ENCODE measurements at places on chromosomes 7 and 10. TPM values are rescaled to one million over a fixed set of nuclear protein-coding genes. Genes with fewer than 3 reads are reported as not detected.

Gene TDRD1
- not detected for total RNA-seq

Gene EPHA1
- total RNA-seq = 66.6 TPM

Gene FAM237B
- not detected for total RNA-seq

Gene LIPM
- not detected for total RNA-seq

Gene SLC25A40
- 21.1 TPM for total RNA-seq

Gene SOSTDC1
- 8.4 TPM for total RNA-seq

Gene FAM131B
- total RNA-seq = 22.3 TPM

Gene SPDYE5
- total RNA-seq = not detected

Gene HK1
- total RNA-seq = 27.2 TPM

Gene STX1A
- 28.6 TPM for total RNA-seq

Gene MICALL2
- 15.4 TPM for total RNA-seq

Gene ZNHIT1
- total RNA-seq = 64.0 TPM

Gene PTPRN2
- total RNA-seq = 1.4 TPM

Gene MYO1G
- 0.36 TPM for total RNA-seq

- no peak for DNase-seq
- no peak overlapping the region for H3K27ac ChIP-seq
- H3K36me3 ChIP-seq = peaks cover 26% of the 10 kb centered on the region
- no peaks in the 10 kb centered on the region for H3K4me1 ChIP-seq
- no peak overlapping the region for H3K4me3 ChIP-seq
Measured at GRCh38 chr10:71816936-71817618, 34.0 kb downstream of the PSAP start.

DNA sequence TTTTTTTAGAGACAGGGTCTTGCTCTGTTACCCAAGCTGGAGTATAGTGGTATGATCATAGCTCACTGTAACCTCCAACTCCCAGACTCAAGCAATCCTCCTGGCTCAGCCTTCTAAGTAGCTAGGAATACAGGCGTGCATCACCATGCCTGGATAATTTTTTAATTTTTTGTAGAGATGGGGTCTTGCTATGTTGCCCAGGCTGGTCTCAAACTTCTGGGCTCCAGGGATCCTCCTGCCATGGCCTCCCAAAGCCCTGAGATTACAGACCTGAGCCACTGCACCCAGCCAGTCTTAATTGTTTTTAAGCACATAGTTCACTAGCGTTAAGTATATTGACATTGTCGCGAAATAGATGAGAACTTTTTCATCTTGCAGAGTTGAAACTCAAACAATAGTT is 2.0 kb downstream of the SUPV3L1 start:
- no peak overlapping the region for H3K4me3 ChIP-seq
- DNase-seq = no peak
- no peaks in the 10 kb centered on the region for H3K27me3 ChIP-seq
- H3K36me3 ChIP-seq = peaks cover 3% of the 10 kb centered on the region

GRCh38 chr10:19480353-19480752 is 335.9 kb upstream of the PLXDC2 start:
- H3K4me3 ChIP-seq = no peak overlapping the region
- H3K36me3 ChIP-seq = no peaks in the 10 kb centered on the region
- no peak for DNase-seq
- H3K27ac ChIP-seq = no peak overlapping the region

GRCh38 chr7:154698726-154699291 is 304.1 kb downstream of the PAXIP1 start:
- H3K4me1 ChIP-seq = no peaks in the 10 kb centered on the region
- H3K36me3 ChIP-seq = no peaks in the 10 kb centered on the region
- H3K27ac ChIP-seq = no peak overlapping the region
- H3K27me3 ChIP-seq = no peaks in the 10 kb centered on the region

GRCh38 chr10:78844960-78845607 is 223.7 kb upstream of the ZMIZ1 start:
- H3K27me3 ChIP-seq = no peaks in the 10 kb centered on the region
- DNase-seq = no peak
- no peak overlapping the region for H3K4me3 ChIP-seq
- no peak overlapping the region for H3K27ac ChIP-seq
- no peaks in the 10 kb centered on the region for H3K4me1 ChIP-seq

- no peak for DNase-seq
- no peaks in the 10 kb centered on the region for H3K27me3 ChIP-seq
- no peak overlapping the region for H3K4me3 ChIP-seq
- H3K27ac ChIP-seq = no peak overlapping the region
Measured at GRCh38 chr10:21760332-21760731, 226.3 kb downstream of the MLLT10 start.

- no peak overlapping the region for H3K27ac ChIP-seq
- DNase-seq = peak; percentile 35
- H3K4me1 ChIP-seq = no peaks in the 10 kb centered on the region
- no peaks in the 10 kb centered on the region for H3K36me3 ChIP-seq
Measured at GRCh38 chr7:34675749-34676374, 17.8 kb downstream of the NPSR1 start.

GRCh38 chr10:6347391-6347951 is 144.7 kb downstream of the PFKFB3 start:
- no peak overlapping the region for H3K27ac ChIP-seq
- no peak for DNase-seq
- no peaks in the 10 kb centered on the region for H3K4me1 ChIP-seq
- no peaks in the 10 kb centered on the region for H3K27me3 ChIP-seq
- no peaks in the 10 kb centered on the region for H3K36me3 ChIP-seq

- no peak overlapping the region for H3K27ac ChIP-seq
- no peak overlapping the region for H3K4me3 ChIP-seq
- no peaks in the 10 kb centered on the region for H3K36me3 ChIP-seq
- H3K4me1 ChIP-seq = no peaks in the 10 kb centered on the region
Measured at GRCh38 chr10:130395248-130395936, 259.2 kb downstream of the GLRX3 start.

- no peaks in the 10 kb centered on the region for H3K4me1 ChIP-seq
- no peak for DNase-seq
- no peak overlapping the region for H3K4me3 ChIP-seq
- H3K36me3 ChIP-seq = no peaks in the 10 kb centered on the region
Measured at GRCh38 chr7:51689547-51689946, 372.9 kb upstream of the COBL start.

DNA sequence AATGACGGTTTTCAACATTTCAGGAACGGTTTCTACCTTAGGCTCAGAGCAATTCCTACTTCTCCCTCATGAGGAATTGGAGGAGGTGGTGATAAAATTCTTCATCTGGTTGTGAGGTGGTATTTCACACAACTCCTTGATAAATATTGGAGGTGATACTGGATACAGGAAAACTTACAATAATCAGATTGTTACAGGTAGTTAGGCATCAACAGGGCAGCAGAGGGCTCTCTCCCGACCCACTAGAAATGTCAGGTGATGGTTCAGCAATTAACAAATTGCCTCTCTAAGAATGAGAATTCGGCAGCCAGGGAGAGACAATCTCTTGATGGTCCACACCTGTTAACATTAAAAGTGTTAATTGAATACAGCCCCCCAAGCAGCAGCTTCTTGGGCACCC is 22.6 kb downstream of the ZNF786 start:
- H3K4me3 ChIP-seq = no peak overlapping the region
- peaks cover 3% of the 10 kb centered on the region for H3K4me1 ChIP-seq
- no peak for DNase-seq
- no peaks in the 10 kb centered on the region for H3K27me3 ChIP-seq

DNA sequence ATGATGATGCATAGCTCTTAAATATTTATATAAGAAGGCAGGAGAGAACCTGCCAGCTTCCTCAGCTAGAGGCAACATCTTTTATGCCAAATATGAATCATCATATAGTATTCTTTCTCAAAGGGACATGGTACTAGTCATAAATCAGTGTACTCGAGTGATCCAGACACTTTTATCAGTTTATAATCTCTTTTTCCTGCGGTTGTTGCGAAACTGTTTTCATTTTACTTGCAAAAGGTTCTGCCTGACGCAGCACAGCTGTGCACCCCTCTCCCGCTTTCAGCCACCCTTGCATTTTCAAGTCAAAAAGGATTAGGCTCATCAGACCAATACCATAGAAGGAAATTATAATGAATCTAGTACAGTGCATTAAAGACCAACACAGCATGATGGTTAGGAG is 332.3 kb upstream of the PRKCQ start:
- no peaks in the 10 kb centered on the region for H3K27me3 ChIP-seq
- H3K27ac ChIP-seq = no peak overlapping the region
- no peak overlapping the region for H3K4me3 ChIP-seq

- peaks cover 30% of the 10 kb centered on the region for H3K4me1 ChIP-seq
- no peak overlapping the region for H3K4me3 ChIP-seq
- H3K36me3 ChIP-seq = no peaks in the 10 kb centered on the region
Measured at GRCh38 chr10:48390933-48391845, 84.7 kb downstream of the MAPK8 start.

- DNase-seq = peak; percentile 53
- peak within 1 kb of the TSS; percentile 63 for H3K4me3 ChIP-seq
- no peaks in the 10 kb centered on the region for H3K27me3 ChIP-seq
- no peak within 1 kb of the TSS for H3K27ac ChIP-seq
- H3K36me3 ChIP-seq = no peaks in the 10 kb centered on the region
Measured at GRCh38 chr10:86366033-86366901, at the start of gene GRID1. Gene GRID1 (minus strand): TSS chr10:86366795.

DNA sequence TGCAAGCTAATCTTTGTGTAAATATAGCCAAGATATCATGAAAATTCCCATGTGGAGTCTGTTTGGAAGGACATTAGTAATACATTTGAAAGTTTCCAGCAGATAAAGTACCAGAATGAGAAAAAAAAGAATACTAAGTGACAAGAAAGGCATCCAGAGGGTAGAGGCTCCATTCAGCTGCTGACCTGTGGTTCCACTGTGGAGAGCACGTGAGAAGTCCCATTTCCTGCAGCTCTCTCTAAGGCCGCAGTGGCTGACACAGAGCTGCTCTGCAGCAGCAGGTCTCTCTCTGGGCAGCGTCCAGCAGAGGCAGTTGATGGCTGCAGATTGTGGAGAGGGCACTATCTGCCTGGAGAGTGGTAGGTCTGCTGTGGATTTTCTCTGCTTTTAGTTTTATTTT is 100.1 kb upstream of the TMEM72 start:
- DNase-seq = no peak
- H3K27ac ChIP-seq = no peak overlapping the region
- H3K4me3 ChIP-seq = no peak overlapping the region
- H3K4me1 ChIP-seq = no peaks in the 10 kb centered on the region
- H3K36me3 ChIP-seq = no peaks in the 10 kb centered on the region

- peaks cover 17% of the 10 kb centered on the region for H3K36me3 ChIP-seq
- no peaks in the 10 kb centered on the region for H3K4me1 ChIP-seq
- no peak for DNase-seq
- H3K4me3 ChIP-seq = no peak overlapping the region
Measured at GRCh38 chr10:5764422-5765297, 48.6 kb downstream of the GDI2 start.

DNA sequence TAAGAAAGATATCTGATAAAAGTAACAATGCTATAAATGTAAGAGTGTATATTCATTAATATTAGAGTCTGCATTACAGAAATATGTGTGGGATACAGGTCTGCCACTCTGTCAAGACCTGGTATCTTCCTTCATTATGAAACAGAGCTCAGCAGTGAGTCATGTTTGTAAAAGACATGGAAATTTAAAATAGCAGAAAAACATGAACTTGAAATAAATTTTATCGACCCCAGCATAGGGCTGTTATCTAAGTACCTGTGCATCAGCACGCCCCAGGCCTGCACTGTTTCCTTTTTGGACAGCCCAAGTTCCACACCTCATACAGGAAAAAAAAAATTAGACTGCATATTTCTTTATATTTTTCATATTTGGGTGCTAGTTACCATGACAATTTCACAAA is 58.0 kb upstream of the ZPBP start:
- no peak overlapping the region for H3K4me3 ChIP-seq
- no peaks in the 10 kb centered on the region for H3K36me3 ChIP-seq
- no peaks in the 10 kb centered on the region for H3K27me3 ChIP-seq
- no peak for DNase-seq

GRCh38 chr10:11876324-11876723 is 53.2 kb downstream of the PROSER2 start:
- peak overlapping the region; percentile 97 for H3K27ac ChIP-seq
- no peaks in the 10 kb centered on the region for H3K36me3 ChIP-seq
- H3K4me1 ChIP-seq = peaks cover 63% of the 10 kb centered on the region
- DNase-seq = no peak
- no peaks in the 10 kb centered on the region for H3K27me3 ChIP-seq
- H3K4me3 ChIP-seq = no peak overlapping the region

DNA sequence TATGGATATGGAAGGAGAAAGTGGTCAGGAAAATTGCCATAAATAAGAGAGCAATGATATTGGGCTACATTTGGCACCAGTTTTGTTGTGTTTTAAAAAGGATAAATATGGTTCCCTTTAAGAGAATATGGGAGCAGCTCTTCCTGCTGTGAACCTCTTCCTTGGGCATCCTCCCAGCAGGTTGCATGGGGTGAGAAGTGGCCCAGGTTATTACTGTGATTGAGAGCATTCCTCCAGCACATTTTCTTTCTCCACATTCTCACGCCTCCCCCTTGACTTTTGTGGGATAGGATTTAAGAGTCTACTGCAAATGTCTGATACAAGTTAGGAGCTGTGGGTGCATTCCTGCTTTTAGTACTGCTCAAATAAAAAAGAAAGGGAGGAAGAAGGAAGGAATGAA is 214.8 kb downstream of the POU6F2 start:
- H3K4me3 ChIP-seq = no peak overlapping the region
- no peaks in the 10 kb centered on the region for H3K4me1 ChIP-seq
- no peaks in the 10 kb centered on the region for H3K36me3 ChIP-seq
- no peak overlapping the region for H3K27ac ChIP-seq
- H3K27me3 ChIP-seq = no peaks in the 10 kb centered on the region

DNA sequence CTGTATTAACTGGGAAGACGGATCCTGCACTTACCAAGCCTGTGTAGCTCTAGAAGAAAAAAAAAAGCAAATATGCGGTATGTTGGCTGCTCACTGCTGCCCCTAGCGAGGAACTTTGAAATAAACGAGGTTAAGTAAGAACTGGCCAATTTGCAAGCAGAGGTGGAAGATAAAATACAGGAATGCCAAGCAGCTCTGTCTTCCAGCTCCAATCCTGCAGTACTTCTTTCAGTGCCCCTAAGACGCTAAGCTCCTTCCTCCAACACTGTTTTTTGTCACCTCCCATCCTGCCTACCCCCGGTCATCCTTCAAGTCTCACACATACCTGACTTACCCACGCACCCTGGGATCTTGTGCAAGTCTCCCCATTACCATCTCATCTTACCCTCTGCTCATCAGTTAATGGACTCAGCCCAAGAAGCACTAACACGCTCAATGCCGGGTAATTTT is 809 bp downstream of the C10orf143 start:
- DNase-seq = peak; percentile 68
- no peaks in the 10 kb centered on the region for H3K27me3 ChIP-seq

DNA sequence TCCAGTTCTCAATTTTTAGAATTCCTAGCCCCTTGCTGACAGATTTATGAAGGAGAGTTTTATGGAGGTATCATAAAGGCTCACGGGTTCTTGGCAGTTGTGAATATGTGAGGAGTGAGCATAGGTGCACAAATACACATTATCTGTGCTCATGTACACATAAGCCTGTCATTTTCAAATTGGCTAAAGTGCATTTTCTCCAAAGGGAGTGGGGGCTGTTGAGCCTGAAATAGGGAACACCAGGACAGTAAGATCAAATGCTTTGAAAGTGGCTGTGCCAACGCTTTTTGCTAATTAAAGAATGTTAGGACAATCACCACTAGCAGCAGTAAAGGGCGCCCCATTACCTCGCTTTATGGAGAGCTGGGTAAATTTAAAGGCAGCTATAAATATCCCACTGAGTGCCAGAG is 8.3 kb upstream of the LRRC4 start:
- DNase-seq = no peak
- H3K36me3 ChIP-seq = no peaks in the 10 kb centered on the region
- H3K27ac ChIP-seq = no peak overlapping the region
- no peaks in the 10 kb centered on the region for H3K4me1 ChIP-seq
- H3K27me3 ChIP-seq = no peaks in the 10 kb centered on the region
- no peak overlapping the region for H3K4me3 ChIP-seq

GRCh38 chr10:17891435-17891834 is 60.3 kb upstream of the SLC39A12 start:
- H3K36me3 ChIP-seq = no peaks in the 10 kb centered on the region
- no peak for DNase-seq
- H3K4me1 ChIP-seq = no peaks in the 10 kb centered on the region
- no peaks in the 10 kb centered on the region for H3K27me3 ChIP-seq

Measured in Caco-2 (cell line).